SK-N-SH (cell line): ENCODE measurements at places on chromosomes 13 and 19.

DNA sequence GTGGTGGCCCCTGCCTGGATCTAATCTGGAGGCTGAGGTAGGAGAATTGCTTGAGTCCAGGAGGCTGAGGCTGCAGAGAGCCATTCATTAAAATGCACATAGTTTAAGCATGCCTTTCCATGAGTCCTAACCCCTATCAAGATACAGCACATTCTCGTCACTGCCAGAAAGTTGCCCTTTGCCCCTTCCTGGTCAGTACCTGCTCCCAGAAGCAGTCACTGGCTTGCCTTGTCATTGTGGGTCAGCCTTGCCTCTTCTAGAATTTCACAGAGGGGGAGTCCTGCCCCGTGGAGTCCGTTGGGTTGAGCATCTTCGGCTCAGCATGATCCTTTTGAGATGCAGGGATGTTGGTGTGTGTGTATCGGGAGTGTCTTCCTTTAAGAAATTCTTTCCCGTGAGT lies 10.8 kb downstream of the BICRA start:
- DNase-seq: no peak

DNA sequence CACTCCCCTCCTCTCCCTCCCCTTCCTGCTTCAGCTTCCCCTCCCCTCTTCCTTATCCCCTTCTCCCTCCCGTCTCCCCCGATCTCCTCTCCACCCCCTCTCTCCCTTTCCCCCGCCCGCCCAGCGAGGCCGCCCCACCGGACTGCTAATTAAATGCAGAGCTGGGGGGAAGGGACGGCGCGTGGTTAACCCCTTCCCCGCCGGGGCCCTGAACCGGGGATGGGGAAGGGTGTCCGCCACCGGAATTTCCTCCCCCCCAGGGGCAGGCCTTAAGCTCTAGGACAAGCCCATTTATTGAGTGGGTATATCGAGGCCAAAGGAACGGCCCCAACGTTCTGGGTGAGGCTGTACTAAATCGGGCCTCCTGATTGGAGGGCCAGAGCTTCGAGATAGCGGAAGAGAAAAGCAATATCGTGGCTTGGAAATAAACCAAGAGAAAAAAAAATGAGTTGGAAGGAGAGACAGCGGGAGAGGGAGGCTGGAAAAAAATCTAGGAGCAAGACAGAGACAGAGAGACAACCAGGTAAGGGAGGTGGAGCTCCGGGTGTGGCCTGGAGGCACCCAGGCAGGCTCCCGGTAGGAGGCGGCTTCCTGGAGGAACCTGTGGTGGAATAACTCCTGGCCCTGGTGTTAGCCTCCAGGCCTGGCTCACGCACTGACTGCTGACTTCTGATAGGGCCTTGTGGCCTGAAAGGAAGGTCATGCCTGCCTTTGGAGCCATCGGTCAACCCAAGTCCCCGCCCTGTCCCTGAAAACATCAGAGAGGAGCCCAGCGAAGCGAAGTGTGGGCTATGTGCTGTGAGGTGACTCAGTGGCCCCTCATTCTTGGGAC lies 11.6 kb upstream of the JUND start:
- DNase-seq: peak; percentile 92

- no peak for DNase-seq
Measured at GRCh38 chr13:78630511-78630910, 27.2 kb upstream of the POU4F1 start.

- peak; percentile 21 for DNase-seq
Measured at GRCh38 chr19:33297401-33298145, 4.8 kb downstream of the CEBPA start.

- DNase-seq: no peak
Measured at GRCh38 chr19:3534375-3535234, 4.4 kb upstream of the TEKTIP1 start.
